Stimulated activated CD8-positive, alpha-beta memory T cell treated with anti-CD3 and anti-CD28 coated beads, Interleukin-7, amount 100 ng/mL, for 1 hour (primary cell): ENCODE measurements at places on chromosomes 4 and X.
A peak's percentile ranks its signal among the peaks of the same experiment; 100 is the strongest.

DNA sequence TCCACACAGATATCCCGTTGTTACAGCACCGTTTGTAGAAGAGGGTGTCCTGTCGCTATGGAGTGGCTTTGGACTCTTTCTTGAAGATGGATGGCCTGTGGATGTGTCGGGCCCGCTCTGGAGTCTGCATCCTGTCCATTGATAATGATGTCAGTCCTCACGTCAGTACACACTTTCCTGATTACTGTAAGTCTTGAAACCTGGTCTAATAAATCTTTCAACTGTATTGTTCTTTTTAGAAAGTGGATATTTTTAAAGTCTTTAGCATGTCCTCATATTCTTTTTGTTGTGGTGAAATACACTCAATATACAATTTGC lies 14.9 kb downstream of the MSANTD1 start:
- DNase-seq, result no peak

- DNase-seq, result no peak
These were observed 134.3 kb downstream of the TEX11 start for GRCh38 chrX:70774223-70774622.

- DNase-seq, result no peak
These were observed 259.2 kb upstream of the FTHL17 start for GRCh38 chrX:31331015-31331414.

DNA sequence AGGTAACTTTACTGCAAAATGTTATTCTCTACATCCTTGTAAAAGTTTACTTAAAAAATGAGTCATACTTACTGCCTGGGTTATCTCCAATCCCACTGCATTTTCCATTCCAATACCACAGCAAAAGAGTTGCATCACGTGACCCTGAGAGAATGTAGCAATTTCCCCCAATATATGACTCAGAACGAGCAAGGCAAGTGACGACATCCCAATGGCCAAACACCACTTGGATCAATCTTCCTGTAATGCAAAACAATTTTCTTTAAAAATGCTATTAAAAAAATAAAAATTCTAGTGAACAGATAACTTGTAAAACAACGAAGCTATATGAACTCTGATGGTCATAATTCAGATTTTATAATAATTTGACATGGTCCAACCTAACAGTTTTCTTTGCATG lies 224.3 kb downstream of the DCLK2 start:
- DNase-seq, result no peak

GRCh38 chr4:80049402-80049801 lies 23.6 kb downstream of the ANTXR2 start:
- no peak for DNase-seq

- DNase-seq, result no peak
These were observed 1470.8 kb upstream of the ADGRL3 start for GRCh38 chr4:59729321-59729720.

DNA sequence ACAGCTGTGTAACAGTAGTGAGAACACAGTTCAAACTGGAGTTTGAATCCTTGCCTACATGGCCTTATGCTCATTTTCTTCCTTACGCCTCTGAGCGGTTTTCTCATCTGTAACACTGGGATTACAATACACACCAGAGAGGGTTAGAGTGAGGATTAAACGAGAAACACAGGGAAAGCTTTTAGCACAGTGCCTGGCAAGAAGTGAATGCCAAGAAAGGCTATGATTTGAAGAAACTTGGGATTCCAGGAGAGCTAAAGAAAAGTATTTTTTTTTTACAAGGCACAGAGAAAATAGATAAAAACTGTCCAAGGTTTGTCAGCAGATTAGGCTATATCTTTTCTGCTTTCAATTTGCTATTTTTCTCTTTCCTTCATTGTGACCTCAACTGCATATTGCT lies 246.4 kb downstream of the FBXW7 start:
- DNase-seq, result no peak

- DNase-seq, result no peak
These were observed 501.0 kb downstream of the RPA4 start for GRCh38 chrX:97384685-97385084.

DNA sequence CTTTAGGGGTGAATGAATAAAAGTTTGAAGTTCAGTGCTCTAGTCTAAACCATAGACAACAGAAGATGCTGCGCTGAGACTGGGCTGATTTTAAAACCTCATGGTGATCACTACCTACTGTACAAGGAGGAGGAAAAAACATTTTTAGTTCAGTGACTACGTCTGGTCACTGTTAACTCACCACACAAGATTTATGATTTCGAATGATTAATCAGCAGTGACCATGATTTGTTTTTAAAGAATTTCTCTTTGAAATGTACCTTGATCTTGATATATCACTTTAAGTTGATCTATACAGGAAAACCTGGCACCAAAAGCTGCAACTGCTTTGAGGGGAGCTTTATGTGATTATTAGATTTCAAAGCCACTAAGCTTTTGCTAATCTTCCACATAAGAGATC lies 286.3 kb downstream of the PDGFC start:
- DNase-seq, result no peak

GRCh38 chr4:152935143-152935542 lies 980 bp upstream of the FHDC1 start:
- DNase-seq, result no peak

GRCh38 chrX:118520216-118521206 lies 24.9 kb downstream of the DOCK11 start:
- no peak for DNase-seq

DNA sequence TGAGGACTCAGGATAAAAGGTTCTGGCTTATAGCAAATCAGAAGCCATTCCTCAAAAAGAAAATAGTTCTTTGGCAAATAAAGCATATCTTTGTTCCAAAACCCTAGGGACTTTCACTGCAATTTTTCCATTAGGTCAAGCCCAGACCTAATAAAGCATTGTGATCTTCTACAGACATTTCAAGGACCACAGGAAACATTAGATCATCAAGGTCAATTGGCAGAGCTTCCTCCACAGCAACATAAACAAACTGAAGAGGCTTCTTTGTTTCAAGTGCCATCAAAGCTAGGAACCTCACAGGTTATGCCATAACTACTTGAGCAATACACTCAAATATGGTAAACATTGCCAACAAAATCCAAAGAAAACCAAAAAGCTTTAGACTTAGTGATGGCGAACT lies 144.9 kb downstream of the ANXA5 start:
- DNase-seq, result no peak

DNA sequence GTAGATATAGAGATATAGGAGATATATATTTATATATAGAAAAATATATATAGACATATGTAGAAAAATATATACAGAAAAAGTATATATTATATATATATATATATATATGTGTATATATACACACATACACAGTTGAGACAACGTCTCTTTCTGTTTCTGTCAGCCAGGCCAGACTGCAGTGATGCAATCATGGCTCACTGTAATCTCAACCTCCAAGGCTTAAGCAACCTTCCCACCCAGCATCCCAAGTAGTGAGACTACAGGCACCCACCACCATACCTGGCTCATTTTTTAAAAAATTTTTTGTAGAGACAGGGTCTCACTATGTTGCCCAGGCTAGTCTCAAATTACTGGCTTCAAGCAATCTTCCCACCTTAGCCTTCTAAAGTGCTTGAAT lies 426.3 kb downstream of the GPM6A start:
- no peak for DNase-seq

GRCh38 chrX:106404512-106404911 lies 207.3 kb upstream of the RADX start:
- DNase-seq, result no peak

DNA sequence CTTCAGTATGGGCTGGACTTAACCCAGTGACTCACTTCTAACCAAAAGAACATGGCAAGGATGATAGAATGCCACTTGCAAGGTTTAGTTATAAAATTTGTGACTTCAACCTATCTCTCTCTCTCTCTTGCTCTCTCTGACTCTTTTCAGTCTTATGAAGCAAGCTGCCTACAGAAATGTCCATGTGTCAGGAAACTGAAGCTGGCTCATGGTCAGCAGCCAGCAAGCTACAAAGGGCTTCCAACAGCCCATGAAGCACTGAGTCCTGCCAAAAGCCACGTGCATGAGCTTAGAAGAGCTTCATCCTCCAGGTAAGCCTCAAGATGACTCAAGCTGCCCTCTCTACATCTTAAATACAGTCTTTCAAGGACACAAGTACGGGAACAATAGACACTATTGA lies 100.3 kb downstream of the HS3ST1 start:
- no peak for DNase-seq

DNA sequence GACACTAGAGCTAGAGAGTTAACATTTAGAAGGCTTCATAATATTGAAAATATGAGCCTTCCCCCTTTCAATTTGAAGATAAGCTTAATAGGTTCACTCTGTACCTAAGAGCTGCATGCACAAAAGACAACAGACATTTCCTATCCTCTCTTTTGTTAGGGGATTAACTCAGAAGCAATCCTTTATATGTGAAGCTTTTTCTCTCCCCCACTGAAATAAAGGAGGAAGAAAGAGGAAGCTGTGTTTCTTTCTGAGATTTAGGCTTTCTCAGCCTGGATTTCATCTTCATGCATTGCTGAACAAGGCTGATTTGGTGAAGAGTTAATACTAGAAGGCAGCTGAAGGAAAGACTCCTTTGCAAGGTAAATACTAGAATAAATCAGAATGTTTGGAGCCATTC lies 21.0 kb upstream of the CABS1 start:
- DNase-seq, result no peak

DNA sequence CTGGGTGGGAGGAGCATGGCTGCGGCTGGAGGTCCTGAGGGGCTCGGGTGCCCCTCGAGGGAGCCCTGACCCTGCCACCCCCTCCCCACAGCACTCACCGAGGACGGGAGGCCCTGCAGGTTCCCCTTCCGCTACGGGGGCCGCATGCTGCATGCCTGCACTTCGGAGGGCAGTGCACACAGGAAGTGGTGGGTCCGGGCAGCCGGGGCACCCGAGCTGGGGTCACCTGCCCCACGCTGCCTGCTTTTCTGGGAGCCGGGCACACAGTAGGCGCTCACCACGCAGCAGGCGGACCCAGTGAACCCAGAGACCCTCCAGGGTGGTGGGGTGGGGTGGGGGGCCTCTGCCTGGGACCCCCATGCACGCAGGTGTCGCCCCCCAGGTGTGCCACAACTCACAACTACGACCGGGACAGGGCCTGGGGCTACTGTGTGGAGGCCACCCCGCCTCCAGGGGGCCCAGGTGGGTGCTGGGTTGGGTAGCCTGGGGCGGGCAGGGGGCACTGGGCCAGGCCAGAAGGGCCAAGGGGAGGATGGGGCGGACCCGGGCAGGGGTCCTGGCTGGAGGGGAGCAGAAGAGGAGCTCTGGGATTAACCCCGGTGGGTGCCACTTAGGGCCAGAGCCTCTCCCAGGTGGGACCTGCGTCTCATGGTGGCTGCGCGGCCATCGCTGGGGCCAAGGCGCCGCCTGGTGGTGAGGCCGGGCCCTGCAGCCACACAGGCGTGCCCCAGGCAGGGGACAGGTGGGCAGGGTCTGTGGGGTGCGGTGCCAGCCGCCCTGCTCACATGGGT lies 1.4 kb downstream of the HGFAC start:
- peak; percentile 40 for DNase-seq

GRCh38 chr4:8900588-8900987 lies 28.9 kb upstream of the HMX1 start:
- DNase-seq, result no peak

DNA sequence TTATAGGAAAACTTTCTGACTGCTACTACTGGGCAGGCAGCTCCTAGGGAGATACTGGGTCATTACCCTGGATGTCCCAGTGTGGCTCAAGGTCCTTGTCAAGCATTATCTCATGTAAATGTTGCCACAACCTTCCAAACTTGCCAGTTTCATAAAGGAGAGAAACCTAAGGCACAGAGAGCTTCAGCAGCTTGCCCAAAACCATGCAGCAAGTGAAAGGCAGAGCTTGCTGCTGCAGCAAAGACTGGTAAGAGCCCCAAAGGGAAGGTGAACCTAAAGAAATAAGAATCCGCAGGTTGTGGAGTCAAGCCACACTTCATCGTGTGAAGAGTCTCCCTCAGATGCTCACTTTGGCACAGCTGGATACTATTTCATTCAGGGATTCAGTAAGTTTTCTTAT lies 2.3 kb downstream of the MPP1 start:
- no peak for DNase-seq

- DNase-seq, result no peak
These were observed 66.9 kb upstream of the MAGEB10 start for GRCh38 chrX:27740933-27741332.

- no peak for DNase-seq
These were observed 9.5 kb upstream of the C4orf51 start for GRCh38 chr4:145670422-145670821.

- DNase-seq, result no peak
These were observed 108.1 kb downstream of the UCHL1 start for GRCh38 chr4:41364876-41365275.

- no peak for DNase-seq
These were observed 3.7 kb downstream of the FGD1 start for GRCh38 chrX:54492340-54492739.

DNA sequence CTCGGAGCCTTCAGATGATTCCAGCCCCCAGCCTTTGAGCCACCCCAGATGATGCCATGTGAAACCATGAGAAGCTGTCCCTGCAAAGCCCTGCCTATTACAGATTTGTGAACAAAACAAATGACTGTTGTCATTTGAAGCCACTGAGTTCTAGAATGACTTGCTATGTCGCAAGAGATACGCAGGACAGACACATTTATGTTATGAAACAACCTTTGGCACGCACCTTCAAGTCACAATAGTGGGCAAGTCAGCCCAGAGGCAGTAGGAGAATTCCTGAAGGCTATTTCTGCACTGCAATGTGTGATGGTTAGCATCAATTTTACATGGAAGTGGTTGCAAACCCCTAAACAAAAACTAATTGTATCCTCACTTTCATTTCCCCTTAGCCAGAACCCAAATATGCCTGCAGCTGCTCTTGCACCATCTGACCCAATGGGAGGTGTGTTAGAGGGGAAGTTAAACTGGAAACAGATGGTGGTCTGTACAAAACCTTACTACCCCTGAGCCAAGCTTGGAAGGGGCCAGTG lies 174.4 kb upstream of the ATP6AP2 start:
- no peak for DNase-seq

GRCh38 chrX:150255441-150256296 lies 107.4 kb upstream of the MAMLD1 start:
- no peak for DNase-seq

- no peak for DNase-seq
These were observed 324.6 kb downstream of the MID1IP1 start for GRCh38 chrX:39125834-39126233.

DNA sequence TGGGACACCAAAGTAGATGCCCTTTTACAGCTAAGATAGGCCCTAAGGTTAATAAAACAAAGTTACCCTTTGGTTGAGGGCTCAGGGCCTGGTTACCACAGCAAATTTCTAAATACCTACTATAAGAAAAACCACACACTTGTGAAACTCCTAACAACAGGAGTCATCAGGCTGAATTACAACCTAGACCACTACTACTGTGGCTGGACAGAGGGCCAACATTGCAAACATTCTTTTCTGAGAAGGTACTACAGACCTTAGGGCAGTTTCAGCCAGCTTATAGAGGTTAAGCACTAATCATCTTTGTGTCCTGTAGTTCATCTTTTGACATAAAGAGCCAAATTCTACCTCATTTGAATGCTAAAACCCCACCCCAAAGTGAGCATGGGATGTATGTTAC lies 504.0 kb downstream of the RAPGEF2 start:
- DNase-seq, result no peak

- no peak for DNase-seq
These were observed 138.2 kb upstream of the AADAT start for GRCh38 chr4:170227928-170228327.
